Stimulated activated naive B cell treated with anti-CD40 and anti-IgM and Interleukin-4, amounts not matched to agents 10 μg/mL and 1 μg/mL and 100 μg/mL, for 72 hours (primary cell): ENCODE measurements at places on chromosomes 7 and 10.

DNA sequence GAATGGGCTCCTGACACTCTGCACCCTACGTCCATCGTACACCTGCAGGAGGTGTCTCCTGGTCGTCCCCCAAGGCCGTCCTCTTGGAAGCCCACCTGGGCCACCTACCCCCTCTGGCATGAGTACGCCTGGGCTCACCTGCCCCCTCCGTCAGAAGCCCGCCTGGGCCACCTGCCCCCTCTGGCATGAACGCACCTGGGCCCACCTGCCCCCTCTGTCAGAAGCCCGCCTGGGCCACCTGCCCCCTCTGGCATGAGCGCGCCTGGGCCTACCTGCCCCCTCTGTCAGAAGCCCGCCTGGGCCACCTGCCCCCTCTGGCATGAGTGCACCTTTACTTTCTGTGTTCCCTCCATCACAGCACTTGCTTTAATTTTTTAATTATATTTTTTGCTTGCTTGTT, 401.2 kb downstream of the PTPRN2 start:
- no peak overlapping the region for H3K4me3 ChIP-seq
- H3K4me1 ChIP-seq = no peaks in the 10 kb centered on the region
- no peaks in the 10 kb centered on the region for H3K36me3 ChIP-seq
- H3K27me3 ChIP-seq = no peaks in the 10 kb centered on the region
- no peak overlapping the region for H3K27ac ChIP-seq
- no peak for DNase-seq

- no peak overlapping the region for H3K4me3 ChIP-seq
- no peaks in the 10 kb centered on the region for H3K36me3 ChIP-seq
- H3K27me3 ChIP-seq = peaks cover 19% of the 10 kb centered on the region
- H3K27ac ChIP-seq = peak overlapping the region; percentile 9
Observed at GRCh38 chr7:144057954-144058353, 9.2 kb downstream of the OR2A5 start.

GRCh38 chr7:1861799-1862458, 191.9 kb downstream of the ELFN1 start:
- peaks cover 9% of the 10 kb centered on the region for H3K36me3 ChIP-seq
- peaks cover 26% of the 10 kb centered on the region for H3K4me1 ChIP-seq
- no peak overlapping the region for H3K4me3 ChIP-seq
- H3K27me3 ChIP-seq = no peaks in the 10 kb centered on the region
- no peak for DNase-seq

DNA sequence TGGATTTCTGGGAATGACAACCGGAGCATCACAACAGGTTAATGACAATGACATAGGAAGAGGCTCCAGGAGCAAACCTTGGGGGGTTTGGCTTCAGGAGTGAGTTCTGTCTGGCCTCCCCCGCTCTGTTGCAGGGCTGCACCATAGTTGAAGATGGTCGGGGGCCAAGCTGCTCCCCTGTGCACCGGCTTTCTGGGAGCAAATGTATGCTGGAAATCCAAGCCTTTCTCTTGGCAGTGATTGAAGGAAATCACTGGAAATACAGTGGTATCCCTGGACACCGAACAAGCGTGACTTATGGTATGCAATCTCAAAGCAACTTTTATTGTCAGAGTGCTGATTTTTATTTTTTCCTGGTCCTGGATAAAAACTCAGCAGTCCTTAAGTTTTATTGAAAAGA, 251.9 kb upstream of the ZNF32 start:
- no peak overlapping the region for H3K4me3 ChIP-seq
- no peak overlapping the region for H3K27ac ChIP-seq
- H3K36me3 ChIP-seq = no peaks in the 10 kb centered on the region
- DNase-seq = no peak
- no peaks in the 10 kb centered on the region for H3K4me1 ChIP-seq

- DNase-seq = no peak
- H3K27me3 ChIP-seq = peaks cover 4% of the 10 kb centered on the region
- no peak overlapping the region for H3K27ac ChIP-seq
Observed at GRCh38 chr10:8463853-8464252, 409.4 kb downstream of the GATA3 start.

DNA sequence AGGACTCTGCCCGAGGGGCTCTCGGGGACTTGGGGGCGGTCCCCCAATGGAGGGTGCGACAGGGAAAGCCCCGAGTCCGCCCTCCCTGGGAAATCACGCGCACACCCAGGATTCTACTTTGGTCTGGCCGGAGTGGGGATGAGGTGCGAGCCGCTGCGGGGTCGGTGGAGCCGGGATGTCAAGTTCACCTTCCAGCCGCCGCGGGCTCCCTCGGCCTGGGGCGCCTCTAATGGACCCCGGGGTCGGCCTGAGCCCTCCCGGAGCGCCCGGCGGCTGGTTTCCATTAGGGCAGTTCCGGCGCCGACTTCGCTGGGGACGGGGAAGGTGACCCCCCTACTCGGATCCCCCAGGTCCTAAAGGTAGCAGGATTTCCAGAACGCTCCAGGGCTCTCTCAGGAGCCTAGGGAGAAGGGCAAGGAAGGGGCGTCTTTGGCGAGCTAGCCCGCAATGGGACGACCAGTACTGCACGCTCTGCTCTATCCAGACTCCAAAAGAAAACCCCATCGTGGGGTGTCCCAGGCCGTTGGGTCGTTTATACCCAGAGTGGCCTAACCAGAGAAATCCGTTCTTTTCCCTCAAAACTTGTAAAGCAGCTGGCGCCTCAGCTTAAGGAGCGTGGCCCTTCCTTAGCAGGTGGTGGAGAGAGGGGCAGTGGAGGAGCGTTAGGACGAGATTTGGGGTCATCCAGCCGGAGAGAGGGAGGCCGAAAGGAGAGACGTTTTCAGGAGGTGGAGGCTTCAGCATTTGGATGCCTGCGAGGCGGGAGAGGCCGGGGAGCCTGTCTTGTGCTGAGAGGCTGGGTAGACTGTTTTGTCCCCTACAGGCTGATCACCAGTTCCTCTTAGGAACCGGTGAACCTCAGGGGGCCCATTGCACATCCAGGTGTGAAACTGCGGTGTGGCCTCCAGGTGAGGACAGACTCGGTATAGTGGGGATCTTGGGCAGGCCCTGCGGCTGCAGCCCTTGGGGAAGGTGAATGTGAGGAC, 860 bp upstream of the WDR86 start:
- peak overlapping the region; percentile 26 for H3K27ac ChIP-seq
- H3K36me3 ChIP-seq = no peaks in the 10 kb centered on the region
- peaks cover 17% of the 10 kb centered on the region for H3K4me1 ChIP-seq
- no peak for DNase-seq
- H3K4me3 ChIP-seq = peak overlapping the region; percentile 70
- peaks cover 66% of the 10 kb centered on the region for H3K27me3 ChIP-seq

GRCh38 chr7:98282703-98283102, 1.2 kb downstream of the BRI3 start:
- peaks cover 27% of the 10 kb centered on the region for H3K4me1 ChIP-seq
- peaks cover 20% of the 10 kb centered on the region for H3K36me3 ChIP-seq
- H3K4me3 ChIP-seq = peak overlapping the region; percentile 82
- H3K27ac ChIP-seq = peak overlapping the region; percentile 92
- H3K27me3 ChIP-seq = no peaks in the 10 kb centered on the region

GRCh38 chr10:76415554-76415953, 984.1 kb downstream of the LRMDA start:
- DNase-seq = no peak
- H3K27me3 ChIP-seq = no peaks in the 10 kb centered on the region
- H3K36me3 ChIP-seq = no peaks in the 10 kb centered on the region
- no peak overlapping the region for H3K4me3 ChIP-seq
